GOT3 (cell line): ENCODE measurements at places on chromosomes 3 and 15.

DNA sequence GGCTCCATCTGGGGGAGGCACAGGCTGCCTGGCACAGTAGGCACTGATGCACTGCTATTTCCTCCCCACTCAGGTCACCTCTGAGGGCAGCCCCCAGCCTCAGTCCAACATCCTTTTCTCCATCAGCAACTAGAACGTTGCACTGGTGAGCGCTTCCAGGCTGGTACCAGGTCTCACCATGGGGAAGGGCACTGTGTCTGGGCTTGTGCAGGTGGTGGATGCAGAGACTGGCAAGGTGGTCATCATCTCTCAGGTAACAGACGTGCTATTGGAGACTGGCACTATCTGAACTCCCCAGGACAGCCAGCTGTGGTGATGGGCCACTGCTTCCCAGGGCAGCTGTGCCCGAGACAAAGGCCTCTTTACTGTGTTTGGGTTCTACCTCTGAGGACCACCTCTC, 8.3 kb upstream of the TXNRD3 start:
- no peak for DNase-seq

- no peak for DNase-seq
Measured at GRCh38 chr3:5709714-5710113, 522.2 kb downstream of the EDEM1 start.

- no peak for DNase-seq
Measured at GRCh38 chr3:113255854-113256615, 44.7 kb downstream of the BOC start.

DNA sequence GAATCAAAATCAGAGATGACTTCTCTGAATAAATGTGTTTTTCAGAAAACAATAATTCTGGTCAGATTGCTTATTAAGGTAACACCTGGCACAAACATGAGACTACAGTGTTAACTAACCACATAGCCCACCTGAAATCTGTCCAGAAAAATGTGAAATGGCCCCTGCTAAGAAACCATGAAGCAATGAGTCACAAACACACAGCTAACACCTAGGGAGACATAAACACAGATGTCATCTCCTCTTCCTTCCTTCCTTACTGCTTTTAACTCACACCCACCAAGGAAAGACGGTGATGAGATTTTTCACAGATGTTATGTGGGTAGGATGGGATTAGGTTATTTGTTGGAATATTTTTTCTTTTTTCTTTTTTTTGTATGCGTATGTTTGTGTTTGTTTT, 315.0 kb upstream of the STAC start:
- no peak for DNase-seq

GRCh38 chr3:16460273-16460672, 53.2 kb downstream of the RFTN1 start:
- DNase-seq: no peak

DNA sequence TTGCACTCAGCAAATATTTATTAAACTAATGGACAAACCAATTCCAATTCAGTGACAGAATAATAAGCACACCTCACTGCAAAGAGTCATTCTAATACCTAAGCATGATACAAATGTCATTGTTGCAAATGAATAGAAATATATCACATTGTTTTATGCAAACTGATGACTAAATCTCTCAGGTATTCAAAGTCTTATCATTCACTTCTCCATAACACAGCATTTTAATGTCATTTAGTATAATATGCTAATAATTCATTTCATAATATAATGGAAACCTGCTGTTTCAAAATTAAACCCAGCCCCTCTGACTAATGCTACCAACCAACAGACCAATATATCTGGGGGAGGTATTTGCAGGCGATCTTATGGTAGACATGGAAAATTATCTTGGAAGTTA, 71.8 kb downstream of the FGF7 start:
- no peak for DNase-seq
